ENCODE measurements at places on chromosomes 1 and 21.
A peak's percentile ranks its signal among the peaks of the same experiment; 100 is the strongest.

GRCh38 chr1:246020211-246020954 lies 486.7 kb downstream of the SMYD3 start:
- peak; percentile 8 for DNase-seq

GRCh38 chr21:32807717-32808380 lies 36.3 kb upstream of the PAXBP1 start:
- peak; percentile 49 for DNase-seq

GRCh38 chr1:177122461-177123251 lies 41.9 kb downstream of the ASTN1 start:
- DNase-seq, result no peak

DNA sequence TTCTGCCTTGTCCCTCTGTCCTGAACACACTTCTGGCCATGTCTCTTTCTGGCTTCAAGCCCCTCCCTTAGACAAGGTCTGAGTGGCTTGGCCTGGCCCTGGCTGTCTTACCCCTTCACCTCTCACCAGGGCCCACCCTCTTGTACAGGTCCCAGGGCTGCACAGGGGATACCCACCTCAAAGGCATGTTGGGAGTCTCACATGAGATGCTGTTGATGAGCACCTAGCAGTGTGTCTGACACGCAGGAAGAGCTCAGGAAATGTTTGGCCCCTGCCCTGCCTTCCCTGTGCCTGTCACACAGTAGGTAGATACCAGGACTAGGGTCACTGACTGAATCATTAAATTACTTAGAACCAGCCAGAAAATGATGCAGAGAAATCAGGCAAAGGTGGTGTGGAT lies 16.6 kb downstream of the ZNF362 start:
- DNase-seq, result no peak

DNA sequence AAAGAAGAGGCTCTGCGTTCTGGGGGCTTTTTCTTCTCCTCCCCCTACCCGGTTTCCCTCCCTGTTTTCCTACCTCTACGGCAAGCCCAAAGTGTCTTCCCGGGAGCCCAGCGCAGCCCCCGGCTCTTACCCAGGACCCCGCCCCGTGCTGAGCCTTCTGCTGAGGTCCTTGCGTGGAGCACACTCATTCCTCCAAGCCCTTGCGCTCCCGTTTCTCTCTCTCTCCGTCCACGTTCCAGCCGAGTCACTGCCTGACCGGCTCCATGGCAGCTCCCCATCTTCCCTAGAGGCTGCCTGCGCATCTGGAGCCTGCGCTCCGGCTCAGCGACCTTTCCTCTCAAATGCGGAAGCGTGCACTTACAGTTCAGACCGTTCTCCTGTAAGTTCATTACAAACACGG lies 24.9 kb upstream of the PDXK start:
- no peak for DNase-seq

- DNase-seq, result no peak
Measured at GRCh38 chr21:15616864-15617574, 112.8 kb upstream of the USP25 start.

DNA sequence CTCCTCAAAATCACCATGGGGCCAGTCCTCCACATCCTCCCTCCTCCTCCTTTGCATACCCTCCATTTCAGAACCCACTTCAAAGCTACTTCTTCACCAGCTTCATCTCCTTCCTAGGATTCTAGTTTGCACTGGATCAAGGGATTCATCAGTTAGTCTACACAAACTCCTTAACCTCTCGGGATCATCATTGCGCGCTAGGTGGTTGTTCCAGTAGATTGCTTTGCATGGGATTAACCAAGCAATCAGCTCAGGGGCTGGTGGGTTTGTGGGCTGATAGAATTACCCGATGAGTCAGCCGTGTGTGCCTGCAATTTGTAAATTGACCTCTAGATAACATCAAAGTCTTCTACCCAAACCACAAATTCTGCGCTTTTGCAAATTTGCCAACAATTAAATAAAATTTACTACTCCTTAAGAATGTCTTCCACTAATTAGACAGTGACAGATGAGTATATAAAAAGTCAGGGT lies 7.7 kb downstream of the KANK4 start:
- DNase-seq, result no peak

GRCh38 chr1:107943694-107944093 lies 21.3 kb downstream of the VAV3 start:
- DNase-seq, result no peak

DNA sequence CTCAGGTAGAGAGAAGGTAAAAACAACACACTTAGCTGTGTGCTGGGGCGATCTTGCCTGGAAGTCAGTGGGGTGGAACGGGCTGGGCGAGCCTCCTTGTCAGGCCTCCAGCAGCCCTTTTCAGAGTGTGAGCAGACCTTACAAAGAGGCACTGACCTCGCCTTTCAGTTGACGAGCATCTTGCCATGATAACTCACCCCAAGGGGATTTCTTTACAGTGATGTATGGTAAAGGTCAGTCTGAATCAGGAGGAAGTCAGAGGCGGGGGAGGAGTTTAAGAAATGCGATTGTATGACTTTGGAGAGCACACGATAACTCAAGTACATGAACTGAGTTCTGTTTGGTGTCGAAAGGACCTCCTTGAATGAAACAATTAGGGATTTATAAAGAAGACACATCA lies 326.5 kb upstream of the PROX1 start:
- DNase-seq, result no peak

GRCh38 chr1:77803371-77803770 lies 23.9 kb downstream of the MIGA1 start:
- no peak for DNase-seq

- DNase-seq, result no peak
Measured at GRCh38 chr1:232533328-232533727, 96.6 kb downstream of the SIPA1L2 start.

- no peak for DNase-seq
Measured at GRCh38 chr1:145983960-145984830, 12.2 kb downstream of the TXNIP start.

GRCh38 chr1:30083800-30084464 lies 639.5 kb downstream of the MATN1 start:
- peak; percentile 27 for DNase-seq

- no peak for DNase-seq
Measured at GRCh38 chr1:214377886-214378285, 96.9 kb downstream of the SMYD2 start.

DNA sequence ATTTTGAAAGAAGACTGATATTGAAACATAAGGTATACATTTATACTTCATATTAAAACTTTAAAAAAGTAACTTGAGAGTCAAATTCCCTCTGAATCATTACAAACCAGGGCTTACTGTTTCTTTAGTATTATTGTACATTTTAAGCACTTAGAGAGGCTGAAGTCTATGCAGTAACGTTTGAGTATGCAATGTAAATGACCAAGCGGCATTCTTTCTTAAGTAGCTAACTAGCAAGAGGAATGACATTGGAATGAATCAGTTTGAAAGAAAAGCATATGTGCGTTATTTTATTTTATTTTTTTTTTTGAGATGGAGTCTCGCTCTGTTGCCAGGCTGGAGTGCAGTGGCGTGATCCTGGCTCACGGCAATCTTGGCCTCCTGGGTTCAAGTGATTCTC lies 24.3 kb downstream of the WNT2B start:
- DNase-seq, result no peak

DNA sequence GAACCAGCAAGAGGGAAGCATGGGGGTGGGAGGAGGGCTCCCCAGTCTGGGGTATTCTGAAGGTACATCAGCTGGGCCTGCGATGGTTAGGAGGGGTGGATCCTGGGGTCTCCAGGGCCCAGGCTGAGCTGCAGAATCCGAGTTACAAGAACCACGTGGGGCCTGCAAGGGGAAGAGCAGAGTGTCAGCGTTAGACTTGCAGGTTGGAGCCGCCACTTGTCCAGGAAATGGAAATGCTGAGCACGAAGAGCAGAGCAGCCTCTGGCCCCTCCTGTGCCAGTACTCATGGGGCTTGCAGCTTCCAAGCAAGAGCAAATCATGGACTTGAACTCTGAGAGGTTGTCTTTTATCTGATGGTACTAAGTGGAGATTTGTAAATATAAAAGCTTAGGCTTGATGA lies 47.5 kb upstream of the COL6A1 start:
- no peak for DNase-seq

- no peak for DNase-seq
Measured at GRCh38 chr1:154334079-154335024, 9.0 kb downstream of the ATP8B2 start.

DNA sequence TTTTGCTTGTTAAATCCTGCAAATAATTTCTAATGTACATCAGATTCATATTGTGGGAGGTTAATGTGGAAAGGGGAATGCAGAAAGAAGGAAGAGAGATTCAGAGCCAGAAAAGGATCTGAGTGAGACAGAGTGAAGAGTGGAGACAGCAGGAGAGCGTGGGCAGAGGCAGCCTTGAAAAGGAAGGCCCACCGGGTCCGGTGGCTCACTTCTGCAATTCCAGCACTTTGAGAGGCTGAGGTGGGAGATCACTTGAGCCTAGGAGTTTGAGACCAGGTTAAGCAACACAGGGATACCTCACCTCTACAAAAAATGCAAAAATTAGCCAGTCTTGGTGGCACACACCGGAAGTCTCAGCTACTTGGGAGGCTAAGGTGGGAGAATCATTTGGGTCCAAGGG lies 222.0 kb upstream of the RAB4A start:
- no peak for DNase-seq

DNA sequence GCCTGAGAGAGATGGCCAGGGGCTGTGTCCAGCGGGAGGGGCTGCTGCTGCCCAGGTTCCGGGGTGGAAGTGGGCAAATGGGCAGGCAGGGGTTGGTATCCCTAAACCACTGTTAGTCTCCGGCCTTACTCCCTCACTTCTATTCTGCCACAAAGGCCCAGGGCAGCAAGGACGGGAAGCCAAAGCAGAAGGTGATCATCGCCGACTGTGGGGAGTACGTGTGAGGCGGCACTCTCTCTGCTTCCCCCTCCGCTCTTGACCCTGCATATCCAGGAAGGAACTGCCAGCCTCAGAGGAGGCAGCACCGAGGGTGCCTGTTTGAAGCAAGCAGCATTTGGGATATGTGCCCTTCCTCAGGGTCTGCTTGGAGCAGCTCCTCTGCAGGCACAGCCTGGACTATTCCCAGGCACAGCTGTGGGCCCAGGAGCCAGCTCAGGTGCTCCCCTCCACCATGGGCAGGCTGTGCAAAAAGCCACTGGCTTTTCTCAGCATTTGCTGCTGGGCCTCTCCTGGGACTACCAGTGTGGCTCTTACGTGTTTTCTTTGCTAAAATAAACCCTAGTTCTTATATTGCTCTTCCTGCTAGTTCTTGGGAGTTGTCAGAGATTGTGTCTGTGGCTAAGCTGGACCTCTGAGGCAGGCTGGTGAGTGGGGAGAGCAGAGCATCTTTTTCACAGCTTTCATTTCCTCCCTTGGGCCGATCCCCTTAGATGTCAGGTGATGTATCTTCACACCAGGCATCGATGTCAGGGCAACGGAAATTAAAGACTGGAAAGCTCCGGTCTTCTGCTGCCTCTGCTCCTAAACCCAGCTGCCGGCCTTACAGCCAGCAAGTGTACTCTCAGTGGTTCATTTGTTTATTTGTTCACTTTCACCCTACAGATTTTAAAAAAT lies 14.7 kb downstream of the PPIE start:
- DNase-seq, result no peak

- DNase-seq, result peak; percentile 89
Measured at GRCh38 chr1:33228935-33229487, 27.3 kb upstream of the ZNF362 start.

DNA sequence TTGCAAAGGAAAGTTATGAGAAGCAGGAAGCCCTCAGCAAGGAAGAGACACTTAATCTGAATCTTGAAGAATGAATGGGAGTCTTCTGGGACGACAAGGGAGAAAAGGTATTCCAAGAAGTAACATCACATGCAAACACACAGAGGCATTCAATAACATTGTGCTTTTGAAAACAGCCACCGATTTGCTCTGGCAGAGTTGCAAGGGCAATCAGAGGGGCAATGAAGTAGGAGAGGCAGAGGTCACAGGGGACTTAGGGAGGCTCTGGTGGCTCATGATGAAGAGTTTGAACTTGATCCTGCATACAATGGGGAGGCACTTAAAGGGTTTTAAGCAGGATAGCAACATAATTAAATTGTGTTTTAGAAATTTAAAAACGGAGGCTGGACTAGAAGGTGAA lies 107.7 kb downstream of the DDX20 start:
- no peak for DNase-seq

- no peak for DNase-seq
Measured at GRCh38 chr1:93489756-93490155, 41.8 kb downstream of the FNBP1L start.

- DNase-seq, result peak; percentile 71
Measured at GRCh38 chr1:37574834-37575480, 18.2 kb downstream of the DNALI1 start.

GRCh38 chr21:42974832-42975820 lies 764 bp downstream of the PKNOX1 start:
- no peak for DNase-seq

DNA sequence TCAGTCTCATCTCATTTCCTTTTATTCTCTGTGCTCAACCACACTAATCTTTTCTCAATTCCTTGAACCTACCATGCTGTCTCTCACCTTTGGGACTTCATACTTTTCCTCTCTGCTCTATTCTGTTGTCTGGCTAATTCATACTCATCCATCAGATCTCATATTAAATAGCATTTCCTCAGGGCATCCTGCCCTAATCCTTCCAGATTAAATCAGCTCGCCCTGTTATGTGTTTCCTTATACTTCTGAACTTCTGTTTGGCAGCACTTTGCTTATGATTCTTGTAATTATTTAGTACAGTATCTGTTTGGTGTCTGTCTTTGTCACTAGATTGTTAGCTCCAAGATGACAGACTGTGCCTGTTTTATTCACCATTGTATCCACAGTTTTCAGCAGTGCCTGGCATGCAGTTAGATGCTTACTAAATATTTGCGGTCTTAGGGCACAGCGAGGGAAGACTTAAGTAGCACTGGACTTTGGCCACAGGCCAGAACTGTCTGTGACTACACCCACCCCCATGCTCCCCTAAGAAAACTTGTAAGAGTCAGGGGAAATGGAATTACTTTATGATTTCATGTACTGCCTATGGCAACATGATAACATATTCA lies 9.9 kb upstream of the CAP1 start:
- no peak for DNase-seq

DNA sequence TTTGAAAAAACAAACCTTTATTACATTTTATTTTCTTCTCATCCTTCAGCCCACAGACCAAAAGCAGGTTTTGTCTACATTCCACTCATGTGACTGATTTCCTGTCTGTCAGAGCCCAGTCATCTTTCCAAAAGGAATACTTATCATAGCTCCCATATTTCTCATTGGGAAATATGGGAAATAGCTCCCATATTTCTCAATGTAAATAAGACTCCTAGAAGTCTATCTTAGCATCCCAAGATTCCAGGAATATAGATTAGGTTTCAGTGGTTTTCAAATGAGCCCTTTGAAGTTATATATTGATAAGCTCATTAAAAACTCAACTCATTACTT lies 19.1 kb upstream of the NRDC start:
- DNase-seq, result peak; percentile 84

GRCh38 chr1:231206856-231207255 lies 34.2 kb upstream of the GNPAT start:
- no peak for DNase-seq

GRCh38 chr1:196651637-196652215 lies at the start of gene CFH:
Gene CFH, plus strand, starts transcription at chr1:196652043. Its CDS starts 75 bp downstream, at chr1:196652118.
- DNase-seq, result peak; percentile 63

GRCh38 chr1:18927654-18928272 lies 25.4 kb upstream of the ALDH4A1 start:
- no peak for DNase-seq

Measured in AG09309 (cell line).